MV-4-11 (cell line): ENCODE measurements at places on chromosomes 4 and X.
A peak's percentile ranks its signal among the peaks of the same experiment; 100 is the strongest.

DNA sequence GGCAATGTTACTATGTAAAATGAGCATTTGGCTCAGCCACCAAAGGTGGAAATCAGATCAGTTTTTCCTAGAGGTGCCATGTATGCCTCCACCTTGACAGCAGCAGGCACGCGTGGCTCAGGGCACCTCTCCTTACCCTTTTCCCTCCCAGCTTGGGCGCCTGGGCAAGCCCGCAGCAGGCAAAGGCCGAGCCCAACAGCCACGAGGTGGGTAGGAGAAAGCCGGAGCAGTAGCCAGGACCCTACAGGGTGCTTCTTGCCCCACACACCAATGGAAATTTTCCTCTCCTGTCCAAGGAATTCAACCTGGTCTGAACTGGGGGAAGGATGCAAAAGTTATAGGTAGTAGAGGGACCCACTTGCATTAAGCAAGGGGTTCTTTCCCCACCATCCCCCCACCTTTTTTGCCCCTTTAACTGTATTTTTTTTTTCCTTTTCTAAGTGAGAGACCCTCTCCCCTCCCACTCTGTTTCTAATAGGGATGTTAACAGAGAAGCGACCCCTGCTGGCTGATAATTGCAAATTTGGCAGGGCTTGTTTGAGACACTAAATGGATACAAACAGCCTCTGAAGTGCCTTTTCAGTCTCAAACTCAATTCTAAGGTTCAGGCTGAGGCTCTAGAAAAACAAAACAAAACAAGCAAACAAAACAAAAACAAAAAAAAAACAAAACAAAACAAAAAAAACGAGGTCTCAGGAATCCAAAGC lies 895.1 kb downstream of the PCDH18 start:
- no peak for DNase-seq

DNA sequence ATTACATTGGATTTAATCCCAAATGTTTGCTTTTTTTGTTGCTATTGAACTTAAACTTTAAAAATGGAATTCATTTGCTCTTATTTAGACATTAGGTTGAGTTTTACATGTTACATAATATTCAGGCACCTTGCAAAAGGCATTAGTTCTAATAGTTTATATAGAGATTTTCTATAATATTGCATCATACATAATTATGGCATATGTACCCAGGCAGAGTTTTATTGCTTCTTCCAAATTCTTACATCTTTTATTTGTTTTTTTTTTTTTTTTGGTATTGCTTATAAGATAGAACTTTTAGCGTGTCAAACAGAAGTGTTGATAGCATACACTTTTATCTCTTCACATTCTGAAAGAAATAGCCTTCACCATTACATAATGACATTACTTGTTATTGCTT lies 487.7 kb downstream of the GABRG1 start:
- no peak for DNase-seq

- peak; percentile 87 for DNase-seq
Measured at GRCh38 chr4:2785613-2786012, 7.3 kb upstream of the SH3BP2 start.

DNA sequence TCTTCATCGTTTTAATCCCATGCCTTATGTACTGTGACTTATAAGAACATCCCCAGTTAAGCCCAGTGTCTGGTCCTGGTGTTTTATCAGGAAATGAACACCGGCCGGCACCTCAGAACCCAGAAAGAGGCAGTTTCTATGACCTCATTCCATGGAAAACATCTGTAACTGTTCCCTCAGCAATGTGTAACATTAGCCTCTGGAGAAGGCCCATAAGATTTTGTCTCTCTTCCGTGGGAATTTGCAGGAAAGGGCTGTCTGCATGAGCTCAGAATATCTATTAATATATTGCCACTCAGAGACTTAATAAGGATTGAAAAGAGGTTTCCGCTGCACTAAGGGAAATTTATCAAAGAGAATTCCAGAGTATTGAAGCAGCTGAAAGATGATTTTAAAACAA lies 3.1 kb upstream of the TCEANC start:
- no peak for DNase-seq

DNA sequence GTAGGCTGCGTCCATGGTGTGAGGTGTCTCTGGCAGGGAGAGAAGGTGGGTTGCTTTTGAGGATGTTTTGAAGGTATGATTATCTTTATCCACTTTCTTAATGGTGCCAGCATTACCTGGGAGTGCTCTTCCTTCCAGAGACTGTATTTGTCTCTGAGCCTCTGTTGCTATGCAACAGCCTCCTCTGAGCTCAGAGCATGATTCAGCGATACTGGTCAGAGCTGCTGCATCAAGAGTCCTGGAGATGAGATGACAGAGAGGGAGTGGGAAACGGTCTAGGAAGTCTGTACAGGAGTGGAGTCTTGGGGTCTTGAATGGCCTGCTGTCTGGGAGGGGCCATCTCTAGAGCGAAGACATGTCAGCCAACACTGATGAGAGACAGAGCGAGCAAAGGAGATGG lies 104.4 kb upstream of the RAB40AL start:
- DNase-seq: no peak

DNA sequence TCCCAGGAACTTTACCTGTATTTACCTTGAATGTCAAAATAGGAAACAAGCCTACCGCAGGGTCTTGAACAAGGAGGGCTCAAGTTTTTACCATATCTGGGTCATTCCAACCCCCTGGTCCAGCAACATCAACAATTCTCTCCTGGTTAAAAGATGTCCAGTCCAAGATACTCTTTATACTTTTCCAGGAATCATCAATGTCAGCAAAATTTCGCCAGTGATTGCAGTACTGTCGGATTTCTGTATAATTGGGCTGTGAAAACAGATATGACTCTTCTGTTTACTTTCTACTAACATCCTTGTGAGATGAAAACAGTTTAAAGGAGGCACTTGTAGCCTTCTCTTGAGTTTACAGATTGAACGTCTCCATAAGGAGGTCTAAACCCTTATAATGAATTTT lies 7.9 kb downstream of the RPL36A start:
- no peak for DNase-seq
